ENCODE measurements at places on chromosomes 12 and 14.

GRCh38 chr12:69154585-69155363 is 84.6 kb upstream of the CPSF6 start:
- peak; percentile 65 for DNase-seq

- DNase-seq: no peak
Measured at GRCh38 chr12:41189395-41190251, 1.5 kb downstream of the PDZRN4 start.

GRCh38 chr12:93317227-93317626 is 60.5 kb upstream of the NUDT4 start:
- DNase-seq: no peak

- DNase-seq: no peak
Measured at GRCh38 chr12:19382111-19382526, 57.2 kb upstream of the AEBP2 start.

- no peak for DNase-seq
Measured at GRCh38 chr12:72349491-72349890, 77.3 kb downstream of the TRHDE start.

GRCh38 chr12:67427336-67427735 is 158.2 kb downstream of the CAND1 start:
- DNase-seq: no peak

DNA sequence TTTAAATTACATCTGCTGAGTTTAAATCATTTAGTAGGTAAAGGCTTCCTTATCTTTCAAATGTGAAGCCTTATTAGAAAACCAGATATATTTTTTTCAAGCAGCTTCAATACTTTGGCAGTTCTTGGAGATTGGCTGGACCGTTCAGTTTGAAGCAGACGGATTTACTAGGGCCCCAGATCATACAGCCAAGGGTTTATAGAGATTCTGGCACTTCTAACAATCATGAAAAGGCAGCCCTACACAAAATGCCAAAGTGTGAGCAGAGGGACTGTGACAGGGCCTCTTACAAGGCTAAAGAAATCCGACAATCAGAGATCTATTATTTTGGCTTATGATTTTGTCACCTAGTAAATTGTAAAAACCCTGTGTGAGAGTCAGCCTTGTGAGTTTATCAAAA is 162.8 kb upstream of the SLC38A2 start:
- no peak for DNase-seq

DNA sequence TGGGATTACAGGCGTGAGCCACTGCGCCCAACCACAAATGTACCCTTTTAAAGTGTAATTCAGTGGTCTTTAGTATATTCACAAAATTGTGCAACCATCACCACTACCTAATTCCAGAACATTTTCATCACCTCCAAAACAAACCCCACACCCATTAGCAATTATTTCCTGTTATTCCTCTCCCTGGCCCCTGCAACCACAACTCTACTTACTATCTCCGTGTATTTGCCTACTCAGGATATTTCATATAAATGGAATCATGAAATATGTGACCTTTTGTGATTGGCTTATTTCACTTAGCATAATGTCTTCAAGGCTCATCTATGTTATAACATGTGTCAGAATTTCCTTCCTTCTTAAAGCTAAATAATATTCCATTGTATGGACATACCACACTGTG is 16.0 kb upstream of the AQP2 start:
- no peak for DNase-seq

- no peak for DNase-seq
Measured at GRCh38 chr12:120965534-120966091, 12.7 kb upstream of the HNF1A start.

DNA sequence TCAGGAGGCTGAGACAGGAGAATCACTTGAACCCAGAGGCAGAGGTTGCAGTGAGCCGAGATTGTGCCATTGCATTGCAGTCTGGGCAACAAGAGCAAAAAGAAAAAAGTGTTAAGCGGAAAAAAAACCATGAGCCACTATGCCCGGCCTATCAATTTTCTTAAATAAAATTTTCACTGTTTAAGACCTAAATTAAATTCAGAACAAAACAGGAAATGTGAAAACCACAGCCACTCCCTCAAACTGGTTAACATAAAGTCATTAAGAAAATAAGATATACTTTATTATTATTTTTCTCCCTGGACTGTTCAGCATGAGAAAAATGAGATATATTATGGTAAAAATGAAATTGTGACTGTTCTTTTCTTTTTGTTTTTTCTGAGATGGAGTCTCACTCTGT is 44.6 kb upstream of the GCH1 start:
- no peak for DNase-seq

Measured in stimulated activated CD8-positive, alpha-beta memory T cell treated with anti-CD3 and anti-CD28 coated beads, Interleukin-4, amount 100 ng/mL, for 1 hour (primary cell).